Airway epithelial cell (primary cell): ENCODE measurements at places on chromosomes 2 and 18. TPM values are rescaled to one million over a fixed set of nuclear protein-coding genes. Genes with fewer than 3 reads are reported as not detected.

Gene DHRS9
- 34.2 and 50.4 TPM in 2 replicates for total RNA-seq

Gene CYP27C1
- total RNA-seq, result 1.1 and 1.7 TPM in 2 replicates

Gene HNRNPLL
- total RNA-seq, result 14.7 and 23.1 TPM in 2 replicates

Gene TTC32
- 3.6 and 7.4 TPM in 2 replicates for total RNA-seq

Gene GKN1
- total RNA-seq, result not detected in 2 replicates
